GM12892 (cell line): ENCODE measurements at places on chromosomes 11 and 22.

GRCh38 chr11:46457659-46458424, 66.3 kb upstream of the CHRM4 start:
- DNase-seq, result no peak

GRCh38 chr11:3845246-3845645, 4.5 kb upstream of the RHOG start:
- no peak for DNase-seq

DNA sequence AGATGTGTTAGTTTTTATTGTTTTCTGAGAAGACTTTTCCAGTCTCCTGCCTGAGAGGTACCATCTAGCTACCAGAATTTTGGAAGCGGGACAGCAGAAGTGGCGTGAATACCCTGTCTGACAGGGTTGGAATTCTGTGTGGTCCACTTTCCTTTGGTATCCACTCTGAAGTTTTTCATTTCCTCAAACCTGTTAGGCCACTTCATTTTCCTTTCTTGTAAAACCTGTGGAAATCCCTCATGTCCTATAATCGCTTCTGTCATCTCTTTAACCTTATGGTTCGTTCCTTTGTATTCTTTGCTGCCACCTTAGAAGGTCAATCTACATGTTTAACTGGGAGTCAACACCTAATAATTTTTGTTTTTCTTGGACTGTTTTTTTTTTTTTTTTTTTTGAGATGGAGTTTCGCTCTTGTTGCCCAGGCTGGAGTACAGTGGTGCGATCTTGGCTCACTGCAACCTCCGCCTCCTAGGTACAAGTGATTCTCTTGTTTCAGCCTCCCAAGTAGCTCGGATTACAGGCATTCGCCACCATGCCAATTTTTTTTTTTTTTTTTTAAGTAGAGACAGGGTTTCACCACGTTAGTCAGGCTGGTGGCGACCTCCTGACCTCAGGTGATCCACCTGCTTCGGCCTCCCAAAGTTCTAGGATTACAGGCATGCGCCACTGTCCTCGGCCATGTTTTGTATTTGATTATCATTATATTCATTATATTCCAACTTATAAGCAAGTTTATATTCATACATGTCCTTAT, 7.1 kb downstream of the SFI1 start:
- no peak for DNase-seq

DNA sequence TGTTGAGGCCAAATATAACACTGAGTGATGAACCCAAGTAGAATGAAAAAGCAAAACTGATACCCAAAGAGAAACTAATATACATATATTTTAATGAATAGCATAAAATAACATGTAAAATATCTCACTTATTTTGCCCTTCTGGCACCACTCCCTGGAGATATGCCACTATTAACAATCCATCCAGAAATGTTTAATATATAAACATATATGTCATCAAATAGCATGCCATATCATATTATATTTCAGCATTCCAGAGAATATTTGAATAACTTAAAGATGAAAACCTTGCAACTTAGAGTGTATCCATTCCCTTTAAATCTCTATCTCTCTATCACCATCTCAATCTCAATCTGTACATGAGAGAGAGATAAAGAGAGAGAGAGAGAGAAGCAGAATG, 1073.3 kb upstream of the RAG2 start:
- no peak for DNase-seq

DNA sequence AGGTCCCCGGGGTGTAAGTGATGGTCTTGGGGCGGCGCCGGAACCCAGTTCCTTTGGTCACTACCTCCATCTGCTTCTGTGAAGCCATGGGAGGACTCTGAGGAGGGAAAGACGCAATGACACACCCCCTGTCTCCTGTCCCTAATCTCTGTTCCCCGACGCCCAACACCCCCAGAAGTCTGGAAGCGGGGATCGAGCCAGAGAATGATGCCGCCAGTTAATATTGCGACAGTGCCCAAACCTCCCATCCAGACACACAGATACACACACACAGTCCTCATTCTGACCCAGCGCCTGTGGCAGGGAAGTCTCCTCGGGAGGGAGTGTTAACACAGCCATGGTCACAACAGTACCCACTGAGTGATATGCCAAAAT, 352 bp downstream of the C22orf23 start:
- DNase-seq, result no peak

DNA sequence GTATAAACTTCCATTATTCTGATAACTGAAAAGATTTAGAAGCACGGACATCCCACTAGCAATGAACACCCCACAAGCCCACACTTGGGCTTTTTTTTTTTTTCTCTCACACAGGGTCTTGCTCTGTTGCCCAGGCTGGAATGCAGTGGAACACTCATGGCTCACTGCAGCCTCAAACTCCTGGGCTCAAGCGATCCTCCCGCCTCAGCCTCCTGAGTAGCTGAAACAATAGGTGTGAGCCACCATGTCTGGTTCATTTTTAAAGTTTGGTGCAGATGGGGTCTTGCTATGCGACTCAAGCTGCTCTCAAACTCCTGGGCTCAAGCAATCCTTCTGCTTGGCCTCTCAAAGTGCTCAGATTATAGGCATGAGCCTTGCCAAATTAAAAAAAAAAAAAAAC, 3.1 kb downstream of the RAPSN start:
- DNase-seq, result no peak

GRCh38 chr11:44221992-44222391, 87.9 kb downstream of the ALX4 start:
- no peak for DNase-seq

DNA sequence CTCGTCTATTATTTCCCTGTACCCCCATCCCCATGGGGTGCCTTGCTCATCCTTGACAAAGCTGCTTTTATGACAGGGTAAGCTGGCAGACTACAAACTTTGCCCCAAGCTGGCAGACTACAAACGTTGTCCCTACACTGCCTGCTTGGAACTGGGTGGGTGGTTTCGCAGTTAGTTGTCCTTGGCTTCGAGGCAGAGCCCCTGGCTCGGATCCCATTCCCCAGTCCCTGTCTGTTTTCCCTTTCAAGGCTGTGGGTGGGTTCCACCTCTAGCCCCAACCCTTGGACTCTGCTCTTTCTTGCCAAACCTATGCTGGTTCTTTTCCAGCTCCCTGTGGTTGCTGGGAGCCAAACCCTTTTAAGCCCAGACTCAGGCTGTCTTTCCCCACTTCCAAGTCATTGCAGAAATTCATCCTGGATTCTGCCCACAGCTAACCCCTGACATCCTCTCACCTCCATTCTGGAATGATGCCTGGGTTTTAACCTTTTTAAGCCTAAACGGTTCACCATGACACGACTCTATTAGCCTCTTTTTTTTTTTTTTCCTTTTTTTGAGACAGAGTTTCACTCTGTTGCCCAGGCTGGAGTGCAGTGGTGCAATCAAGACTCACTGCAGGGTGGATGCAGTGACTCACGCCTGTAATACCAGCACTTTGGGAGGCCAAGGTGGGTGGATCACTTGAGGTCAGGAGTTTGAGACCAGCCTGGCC, 9.2 kb upstream of the RBM14 start:
- DNase-seq, result no peak

DNA sequence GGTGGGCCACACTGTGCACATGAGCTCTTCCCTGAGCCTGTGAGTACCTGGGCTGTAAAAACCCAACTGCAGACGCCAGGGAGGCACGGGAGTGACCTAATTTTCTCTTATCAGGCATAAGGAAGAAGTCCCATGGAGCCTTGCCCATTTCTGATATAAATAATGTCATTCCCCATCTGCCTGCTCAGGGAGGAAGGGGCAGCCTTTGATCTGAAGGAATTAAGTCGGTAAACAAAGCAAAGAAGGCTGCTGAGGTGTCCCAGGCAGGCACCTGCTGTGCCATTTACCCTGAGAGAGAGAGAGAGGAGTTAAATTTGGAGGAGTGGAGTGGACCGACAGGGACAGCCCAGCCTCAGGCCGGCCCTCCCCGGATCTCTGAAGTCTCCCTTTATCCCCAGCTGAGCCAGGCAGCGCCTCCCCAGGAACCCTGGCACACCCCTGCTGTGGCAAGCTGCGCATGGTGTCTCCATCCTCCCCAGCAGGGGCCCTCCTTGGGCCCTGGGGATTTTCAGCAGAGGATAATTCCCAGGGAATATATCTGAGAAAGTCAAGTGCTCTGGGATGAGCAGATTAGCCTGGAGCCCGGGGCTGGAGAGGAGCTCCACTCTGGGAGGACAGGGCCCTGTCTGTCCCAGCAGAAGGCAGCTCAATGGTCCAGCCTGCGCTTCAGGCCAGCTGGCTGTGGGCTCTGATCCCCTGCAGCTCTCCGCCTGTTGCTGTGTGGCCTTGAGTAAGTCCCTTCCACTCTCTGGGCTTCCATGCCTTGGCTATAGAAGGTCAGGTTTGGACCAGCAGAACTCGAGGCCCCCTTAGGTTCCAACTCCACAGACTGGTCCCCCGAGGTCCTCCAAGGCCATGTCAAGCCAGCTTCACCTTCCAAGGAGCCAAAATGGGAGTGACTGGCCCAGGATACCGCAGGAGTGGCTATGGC, 17.5 kb upstream of the CABP7 start:
- DNase-seq, result no peak

- no peak for DNase-seq
Measured at GRCh38 chr11:48032721-48033120, 52.4 kb downstream of the PTPRJ start.

GRCh38 chr11:130457623-130458409, 9.4 kb downstream of the ADAMTS15 start:
- DNase-seq, result no peak

DNA sequence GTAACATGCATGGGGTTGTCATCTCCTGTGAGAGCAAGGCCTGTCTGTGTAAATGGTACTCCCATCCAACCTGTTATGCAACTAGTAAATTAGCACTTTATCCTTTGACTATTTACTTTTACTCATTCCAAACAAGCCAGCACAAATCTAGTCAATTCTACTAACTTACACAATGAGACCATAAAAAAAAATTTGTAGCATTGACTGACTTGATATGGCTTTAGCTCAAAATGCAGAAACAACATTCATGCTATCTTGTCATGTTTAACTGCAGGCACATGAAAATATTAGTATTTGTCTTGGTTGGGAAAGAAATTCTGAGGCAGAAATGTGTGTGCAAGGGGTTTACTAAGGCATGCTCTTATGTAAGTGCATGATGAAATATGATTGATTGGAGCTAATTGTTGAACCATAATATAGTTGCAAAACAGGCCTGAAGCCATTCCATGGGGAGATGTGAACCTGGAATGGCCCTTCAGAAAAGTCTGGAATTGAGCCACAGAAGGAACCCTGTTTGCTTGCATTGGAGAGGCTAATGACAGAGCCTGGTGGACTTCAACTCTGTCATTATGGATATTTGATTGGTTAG, 2.5 kb downstream of the SLC22A25 start:
- no peak for DNase-seq

- no peak for DNase-seq
Measured at GRCh38 chr22:42154293-42155052, 23.9 kb upstream of the CYP2D6 start.

DNA sequence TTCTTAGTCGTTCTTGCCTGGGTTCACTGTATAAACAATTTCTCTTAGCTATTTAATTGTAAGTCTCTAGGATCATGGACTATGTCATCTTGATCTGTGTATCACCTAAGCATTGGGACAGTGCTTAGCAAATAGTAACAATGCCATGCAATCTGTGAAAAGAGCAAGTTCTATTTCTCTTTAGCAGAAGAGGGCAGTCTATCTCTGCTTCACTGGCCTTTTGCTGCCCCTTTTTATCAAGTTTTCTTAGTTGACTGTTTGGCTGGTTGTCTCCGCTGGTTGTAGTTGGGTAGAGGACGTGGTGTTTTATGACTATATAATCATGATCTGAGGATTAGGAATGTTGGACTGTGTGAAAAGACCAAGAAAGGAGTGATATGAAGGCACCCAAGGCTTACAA, 315.0 kb downstream of the JRKL start:
- no peak for DNase-seq

DNA sequence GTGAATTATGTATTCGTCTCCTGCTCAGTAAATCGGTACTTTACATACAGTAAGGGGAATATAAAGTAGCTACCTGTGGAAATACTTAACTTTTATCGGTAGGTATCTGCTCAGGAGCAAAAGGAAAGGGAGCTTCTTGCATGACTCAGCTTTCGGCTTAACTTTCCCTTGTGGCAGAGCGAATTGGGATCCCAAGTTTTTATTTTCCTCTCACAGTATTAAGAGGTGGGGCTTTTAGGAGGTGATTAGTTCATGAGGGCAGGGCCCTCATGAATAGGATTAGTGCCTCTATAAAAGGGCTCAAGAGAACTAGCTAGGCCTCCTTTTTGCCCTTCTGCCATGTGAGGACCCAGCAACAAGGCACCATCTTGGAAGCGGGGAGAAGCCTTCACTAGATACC, 18.7 kb downstream of the RCN1 start:
- DNase-seq, result no peak

- no peak for DNase-seq
Measured at GRCh38 chr22:35538801-35539321, 1.8 kb upstream of the RASD2 start.

DNA sequence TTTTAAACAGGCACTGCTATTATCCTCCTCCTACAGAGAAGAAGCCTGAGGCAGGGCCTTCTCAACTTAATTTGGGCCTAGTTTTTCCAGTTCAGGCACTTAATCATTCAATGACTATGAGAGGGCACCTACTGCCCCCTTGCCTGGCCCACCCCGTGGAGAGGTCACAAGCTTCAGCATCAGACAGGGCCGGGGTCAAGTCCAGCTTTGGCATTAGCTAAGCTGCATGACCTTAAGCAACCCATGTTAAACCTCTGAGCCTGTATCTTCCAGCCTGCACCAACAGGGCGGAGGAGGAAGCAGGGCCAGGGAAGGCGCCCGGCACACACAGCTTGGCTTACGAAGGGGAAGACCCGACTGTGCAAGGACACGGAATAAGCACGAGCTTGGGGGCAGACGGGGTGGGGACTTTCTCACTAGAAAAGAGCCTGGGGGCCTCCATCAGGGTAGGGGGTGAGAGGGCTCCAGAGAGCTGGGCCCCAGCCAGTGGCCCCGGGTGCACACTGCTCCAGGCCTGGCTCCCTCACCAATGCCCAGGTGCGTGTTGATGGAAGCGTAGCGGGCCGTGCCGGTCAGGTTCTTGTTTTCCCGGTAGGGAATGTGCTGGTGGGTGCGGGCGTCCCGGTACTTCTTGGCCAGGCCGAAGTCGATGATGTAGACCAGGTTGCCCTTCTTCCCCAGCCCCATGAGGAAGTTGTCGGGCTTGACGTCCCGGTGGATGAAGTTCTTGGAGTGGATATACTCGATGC, 16.9 kb downstream of the CSNK1E start:
- no peak for DNase-seq

DNA sequence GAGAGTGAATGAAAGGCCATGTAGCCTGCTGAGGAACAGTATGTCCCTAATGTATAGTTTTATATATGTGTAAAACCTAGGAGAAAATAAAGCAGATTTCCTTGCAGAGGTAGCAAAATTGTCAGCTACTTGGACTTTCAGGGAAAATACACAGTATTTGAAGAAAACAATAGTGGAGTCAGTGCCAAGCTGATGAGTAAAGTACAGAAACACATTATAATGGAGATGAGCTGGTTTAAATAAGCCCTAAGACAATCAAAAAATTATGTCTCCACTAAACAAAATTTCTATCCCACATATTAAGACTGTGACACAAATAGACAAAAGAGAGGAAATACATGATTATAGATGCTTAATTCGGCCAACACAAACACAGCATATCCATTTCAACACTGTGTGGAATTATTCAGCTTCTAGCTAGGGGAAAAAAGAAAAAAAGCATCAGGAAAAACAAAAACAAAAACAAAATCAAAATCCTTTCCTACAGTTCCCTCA, 75.9 kb downstream of the MAML2 start:
- DNase-seq, result no peak

GRCh38 chr22:41936894-41937169, 10.1 kb downstream of the CENPM start:
- no peak for DNase-seq

GRCh38 chr11:36095716-36096115, 151.9 kb downstream of the LDLRAD3 start:
- DNase-seq, result no peak
